Anterior cingulate cortex (tissue), 58 donors: ENCODE measurements at places on chromosomes 3 and 15.

DNA sequence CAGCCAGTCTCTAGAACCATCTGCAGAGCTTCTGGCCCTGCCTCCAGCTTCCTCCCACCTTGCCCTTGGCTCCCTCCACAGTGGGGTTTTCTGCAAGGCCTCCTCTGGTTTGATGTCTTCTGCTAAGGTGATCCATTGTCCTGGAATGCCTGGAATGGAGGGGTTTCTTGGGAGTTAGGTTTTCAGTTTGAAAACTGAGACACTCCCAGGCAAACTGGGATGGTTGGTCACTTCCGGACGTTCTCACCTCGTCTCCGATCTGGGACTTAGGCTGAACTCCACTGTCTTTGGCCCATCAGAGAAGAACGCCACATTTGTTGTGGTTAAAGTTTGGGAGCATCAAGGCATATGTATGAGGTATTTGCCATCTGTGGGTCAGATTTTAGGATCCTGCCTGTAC, 77.4 kb upstream of the KLHL25 start:
- DNase-seq: no peak

DNA sequence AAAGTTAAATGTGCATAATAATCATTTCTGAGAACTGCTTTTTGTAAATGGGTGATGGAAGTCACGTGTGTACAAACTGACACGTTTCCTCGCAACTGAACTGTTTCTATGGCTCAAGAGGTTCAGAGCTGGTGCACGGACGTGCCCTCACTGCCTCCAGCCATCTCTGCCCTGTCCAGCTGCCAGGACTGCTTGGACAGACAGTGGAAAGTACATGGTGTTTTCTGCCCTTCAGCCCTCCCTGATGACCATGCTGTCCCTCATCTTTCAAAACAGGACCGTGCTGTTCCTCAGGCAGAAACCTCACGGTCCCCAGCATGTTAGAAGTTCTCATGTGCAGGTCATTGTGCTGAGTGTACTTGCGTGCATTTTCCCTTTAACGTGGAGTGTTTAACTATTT, 38.7 kb downstream of the GJD2 start:
- DNase-seq: no peak

- no peak for DNase-seq
Observed at GRCh38 chr3:123508178-123508577, 59.3 kb upstream of the ADCY5 start.

DNA sequence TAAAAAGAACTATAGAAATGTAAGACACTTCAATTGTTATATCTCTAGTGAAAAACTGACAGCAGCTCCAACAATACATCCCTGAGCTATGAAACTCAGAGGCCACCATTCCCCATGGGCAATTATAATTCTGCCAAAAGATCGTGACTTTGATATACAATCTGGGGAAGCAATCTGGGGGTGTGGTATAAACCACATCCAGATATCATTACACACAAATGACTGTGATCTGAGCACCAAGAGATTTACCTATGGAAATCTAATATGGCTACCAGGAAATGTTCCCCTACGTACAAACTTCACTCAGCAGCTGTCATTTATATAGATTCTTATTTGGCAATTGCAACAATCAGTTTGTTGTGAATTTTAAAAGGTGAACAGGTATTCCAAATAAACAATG, 110.3 kb downstream of the FRMD5 start:
- DNase-seq: no peak

DNA sequence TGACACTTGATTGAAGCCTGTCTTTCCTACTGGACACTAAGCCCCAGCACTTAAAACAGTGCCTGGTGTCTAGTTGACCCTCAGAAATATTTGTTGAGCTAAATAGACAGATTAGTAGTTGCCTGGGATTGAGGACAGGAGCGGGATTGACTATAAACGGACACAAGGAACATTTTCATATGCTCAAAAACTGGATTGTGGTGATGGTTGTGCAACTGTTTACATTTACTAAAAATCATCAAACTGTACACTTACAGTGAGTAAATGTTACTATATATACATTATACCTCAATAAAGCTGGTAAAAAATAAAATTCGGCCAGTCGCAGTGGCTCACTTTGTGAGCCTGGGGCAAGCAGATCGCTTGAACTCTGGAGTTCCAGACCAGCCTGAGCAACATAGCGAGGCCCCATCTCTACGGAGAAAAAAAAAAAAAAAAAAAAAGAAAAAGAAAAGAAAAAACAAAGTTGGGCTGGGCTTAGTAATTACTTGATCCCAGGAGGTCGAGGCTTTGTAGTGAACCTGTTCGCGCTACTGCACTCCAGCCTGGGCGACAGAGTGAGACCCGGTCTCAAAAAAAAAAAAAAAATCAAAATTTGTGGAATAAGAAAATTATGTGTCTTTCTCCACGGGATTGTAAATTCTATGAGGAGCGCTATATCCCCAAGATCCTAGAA, 632 bp upstream of the IDH3A start:
- DNase-seq: no peak

DNA sequence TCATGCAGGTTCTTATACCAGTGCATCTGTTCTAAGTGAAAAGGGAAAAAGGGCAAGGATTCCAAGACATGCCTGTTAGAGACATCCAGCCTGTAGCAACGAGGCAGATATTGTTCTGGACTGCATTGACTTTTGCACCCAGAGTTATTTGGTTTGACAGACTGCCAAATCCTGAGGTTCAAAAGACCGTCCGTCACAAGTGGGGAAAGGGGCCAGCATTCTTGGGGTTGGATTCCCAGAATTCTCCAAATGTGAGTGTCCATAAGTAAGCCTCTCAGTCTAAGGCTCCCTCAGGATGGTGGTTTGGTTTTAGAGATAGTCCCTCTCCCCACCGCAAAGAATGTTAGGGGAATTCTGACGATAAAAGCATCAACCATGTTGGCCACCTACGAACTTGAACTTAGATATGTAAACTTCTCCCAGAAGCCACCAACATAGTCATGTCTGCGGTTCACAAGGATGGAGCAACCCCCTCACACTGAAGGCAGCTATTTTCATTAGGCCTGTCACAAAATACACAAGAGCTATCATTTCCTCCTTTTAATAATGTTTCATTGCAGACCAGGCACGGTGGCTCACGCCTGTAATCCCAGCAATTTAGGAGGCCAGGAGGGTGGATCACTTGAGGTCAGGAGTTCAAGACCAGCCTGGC, 13.6 kb upstream of the LACTB start:
- DNase-seq: no peak

DNA sequence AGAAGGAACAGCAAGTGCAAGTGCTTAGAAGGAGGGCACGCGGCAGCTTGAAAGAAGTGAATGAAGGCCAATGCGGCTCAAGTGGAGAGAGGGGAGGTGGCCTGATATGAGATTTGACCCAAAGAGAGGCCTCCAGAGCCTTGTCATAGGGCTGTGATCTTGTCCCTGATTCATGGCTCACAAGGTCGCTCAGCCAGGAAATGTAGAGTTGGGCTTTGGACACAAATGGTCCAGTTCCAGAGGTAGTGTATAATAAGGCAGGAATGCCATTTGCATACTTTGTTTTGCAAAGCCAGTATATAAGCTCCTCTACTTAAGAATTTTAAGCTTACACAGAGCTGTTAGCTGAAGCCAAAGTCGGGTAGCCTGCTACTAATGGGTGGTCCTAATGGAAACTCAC, 33.7 kb downstream of the HGD start:
- DNase-seq: no peak

GRCh38 chr15:99929266-99929665, 196.0 kb upstream of the LYSMD4 start:
- DNase-seq: no peak

- DNase-seq: no peak
Observed at GRCh38 chr15:63203451-63204090, 14.2 kb downstream of the RAB8B start.

DNA sequence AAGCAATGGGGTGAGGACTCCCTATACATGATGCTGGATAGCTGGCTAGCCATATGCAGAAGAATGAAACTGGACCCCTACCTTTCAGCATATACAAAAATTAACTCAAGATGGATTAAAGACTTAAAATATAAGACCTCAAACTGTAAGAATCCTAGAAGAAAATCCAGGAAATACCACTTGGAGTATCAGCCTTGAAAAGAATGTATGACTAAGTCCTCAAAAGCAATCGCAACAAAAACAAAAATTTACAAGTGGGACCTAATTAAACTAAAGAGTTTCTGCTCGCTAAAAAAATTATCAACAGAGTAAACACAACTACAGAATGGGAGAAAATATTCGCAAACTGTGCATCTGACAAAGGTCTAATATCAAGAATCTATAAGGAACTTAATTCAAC, 94.3 kb downstream of the XRN1 start:
- DNase-seq: no peak

GRCh38 chr15:76178296-76179000, 118.7 kb downstream of the TMEM266 start:
- DNase-seq: no peak

- no peak for DNase-seq
Observed at GRCh38 chr15:55403531-55403930, 4.6 kb downstream of the CCPG1 start.

- DNase-seq: no peak
Observed at GRCh38 chr15:74466570-74466969, 5.6 kb upstream of the UBL7 start.

- no peak for DNase-seq
Observed at GRCh38 chr3:50532062-50532705, 28.8 kb upstream of the CACNA2D2 start.

DNA sequence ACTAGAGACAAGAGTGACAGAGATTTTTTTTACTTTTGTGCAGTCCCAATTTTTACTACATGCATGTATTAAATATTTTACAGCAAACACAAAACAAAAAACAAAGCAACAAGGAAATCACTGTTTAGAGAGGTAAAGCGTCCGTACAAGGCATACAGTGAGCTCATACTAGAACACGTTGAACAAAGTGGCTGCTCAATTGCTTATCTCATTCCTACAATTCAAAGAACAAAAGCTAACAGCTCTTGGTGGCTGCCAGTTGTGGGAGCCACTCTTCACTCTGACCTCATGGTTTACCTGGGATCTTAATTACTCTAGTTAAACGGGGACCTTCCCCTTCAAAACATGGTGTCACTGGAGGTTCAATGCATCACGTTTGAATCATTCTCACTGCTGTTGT, 7.6 kb upstream of the ARHGEF26 start:
- DNase-seq: no peak

GRCh38 chr3:123084192-123084591, 17.4 kb downstream of the PDIA5 start:
- DNase-seq: no peak

- DNase-seq: no peak
Observed at GRCh38 chr3:42705058-42705767, 2.6 kb upstream of the HHATL start.

GRCh38 chr3:186060222-186060621, 48.7 kb downstream of the ETV5 start:
- no peak for DNase-seq

- no peak for DNase-seq
Observed at GRCh38 chr3:88031642-88032077, 27.1 kb downstream of the CGGBP1 start.

DNA sequence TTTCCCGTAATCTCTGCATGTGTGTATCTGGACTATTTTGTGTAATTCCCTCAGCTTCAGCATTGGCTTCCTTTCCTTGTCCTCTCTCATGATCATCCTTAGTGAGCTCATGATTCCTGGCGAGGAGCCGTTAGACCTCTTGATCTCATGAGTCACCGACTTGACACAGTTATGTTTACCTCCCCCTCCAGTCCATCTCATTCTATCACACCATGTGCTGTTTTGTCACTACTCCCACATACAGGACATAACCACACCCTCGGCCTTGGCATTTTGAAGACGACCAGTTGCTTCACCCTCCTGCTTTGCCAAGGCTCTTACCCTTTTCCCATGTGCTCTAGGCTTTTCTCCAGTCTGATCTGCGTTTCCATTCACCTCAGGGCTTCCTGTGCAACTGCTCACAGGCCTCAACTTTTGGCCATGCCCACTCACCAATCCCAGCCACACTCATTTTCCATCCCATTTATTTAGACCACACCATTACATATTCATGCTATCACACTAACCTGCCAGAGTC, 41.5 kb downstream of the CP start:
- no peak for DNase-seq

GRCh38 chr15:34582461-34583371, 735 bp downstream of the GOLGA8B start:
- no peak for DNase-seq

GRCh38 chr3:46912986-46913385, 35.5 kb downstream of the PTH1R start:
- no peak for DNase-seq

DNA sequence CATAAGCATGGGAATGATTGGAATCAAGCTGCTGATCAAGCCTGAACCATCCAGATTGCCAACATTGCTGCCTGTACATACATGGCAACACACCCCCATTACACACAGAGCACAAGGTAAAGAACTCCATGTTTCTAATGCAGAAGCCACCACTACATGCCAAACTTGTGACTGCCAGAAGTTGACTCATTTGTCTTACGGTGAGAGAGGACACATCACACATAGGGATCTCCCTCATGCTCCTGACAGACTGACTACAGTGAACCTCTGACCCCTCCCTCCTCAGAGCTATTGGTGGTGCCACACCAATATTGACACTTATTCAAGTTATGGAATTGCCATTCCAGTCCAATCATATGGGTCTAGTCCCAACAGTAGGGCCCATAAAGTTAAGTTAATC, 42.3 kb downstream of the EFHB start:
- DNase-seq: no peak

- no peak for DNase-seq
Observed at GRCh38 chr3:78893161-78893560, 874.6 kb downstream of the ROBO1 start.

DNA sequence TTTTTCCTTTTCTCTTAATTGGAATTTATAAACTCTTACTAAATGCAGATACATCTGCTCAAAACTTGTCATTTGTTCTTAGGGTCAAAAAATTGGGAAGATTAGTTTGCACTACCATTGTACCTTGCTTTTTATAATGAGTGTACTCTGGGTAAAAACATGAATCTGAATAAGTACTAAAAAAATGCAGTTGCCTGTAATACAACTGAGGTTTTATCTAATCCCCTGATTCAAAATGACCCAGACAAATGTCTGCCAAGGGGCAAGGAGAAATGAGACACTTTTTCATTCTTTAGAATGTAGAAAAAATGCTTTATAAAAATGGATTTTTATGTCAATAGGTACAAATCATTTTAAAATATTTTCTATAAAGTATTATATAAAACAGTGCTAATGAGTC, 42.4 kb downstream of the RASA2 start:
- no peak for DNase-seq

GRCh38 chr3:839981-840380, 252.8 kb upstream of the CNTN6 start:
- no peak for DNase-seq

DNA sequence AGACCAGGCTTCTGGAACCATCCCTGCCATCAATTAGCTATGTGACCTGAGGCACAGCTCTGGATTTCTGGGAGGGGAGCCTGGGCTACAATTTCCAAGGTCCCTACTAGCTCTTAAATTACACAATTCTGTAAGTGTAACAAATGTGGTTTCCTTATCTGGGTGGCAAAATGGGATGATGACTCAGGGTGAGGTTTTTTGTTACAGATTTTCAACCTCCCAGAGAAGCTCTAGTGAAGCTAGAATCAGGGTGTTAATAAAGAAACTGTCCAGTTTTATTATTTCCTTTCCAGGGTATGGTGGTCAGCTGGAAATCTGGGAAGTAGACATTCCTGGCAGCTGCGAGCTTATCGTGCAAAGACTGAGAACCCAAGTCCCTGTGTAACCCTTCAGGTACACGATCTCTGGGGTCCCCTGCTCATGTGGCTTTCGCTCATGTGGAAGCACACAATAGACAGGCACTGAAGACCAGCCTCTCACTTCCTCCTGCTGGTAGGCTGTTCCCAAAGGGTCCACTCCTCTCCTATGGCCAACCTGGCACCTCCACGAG, 7.3 kb downstream of the RAB27A start:
- no peak for DNase-seq

GRCh38 chr3:81378552-81379293, 382.7 kb downstream of the GBE1 start:
- no peak for DNase-seq
